CD14-positive monocyte (primary cell): ENCODE measurements at places on chromosomes 5 and 9.

GRCh38 chr9:94586814-94587213, 6.8 kb downstream of the FBP2 start:
- DNase-seq: peak; percentile 11

- no peak for DNase-seq
Observed at GRCh38 chr9:7095058-7095457, 337.3 kb downstream of the KDM4C start.

DNA sequence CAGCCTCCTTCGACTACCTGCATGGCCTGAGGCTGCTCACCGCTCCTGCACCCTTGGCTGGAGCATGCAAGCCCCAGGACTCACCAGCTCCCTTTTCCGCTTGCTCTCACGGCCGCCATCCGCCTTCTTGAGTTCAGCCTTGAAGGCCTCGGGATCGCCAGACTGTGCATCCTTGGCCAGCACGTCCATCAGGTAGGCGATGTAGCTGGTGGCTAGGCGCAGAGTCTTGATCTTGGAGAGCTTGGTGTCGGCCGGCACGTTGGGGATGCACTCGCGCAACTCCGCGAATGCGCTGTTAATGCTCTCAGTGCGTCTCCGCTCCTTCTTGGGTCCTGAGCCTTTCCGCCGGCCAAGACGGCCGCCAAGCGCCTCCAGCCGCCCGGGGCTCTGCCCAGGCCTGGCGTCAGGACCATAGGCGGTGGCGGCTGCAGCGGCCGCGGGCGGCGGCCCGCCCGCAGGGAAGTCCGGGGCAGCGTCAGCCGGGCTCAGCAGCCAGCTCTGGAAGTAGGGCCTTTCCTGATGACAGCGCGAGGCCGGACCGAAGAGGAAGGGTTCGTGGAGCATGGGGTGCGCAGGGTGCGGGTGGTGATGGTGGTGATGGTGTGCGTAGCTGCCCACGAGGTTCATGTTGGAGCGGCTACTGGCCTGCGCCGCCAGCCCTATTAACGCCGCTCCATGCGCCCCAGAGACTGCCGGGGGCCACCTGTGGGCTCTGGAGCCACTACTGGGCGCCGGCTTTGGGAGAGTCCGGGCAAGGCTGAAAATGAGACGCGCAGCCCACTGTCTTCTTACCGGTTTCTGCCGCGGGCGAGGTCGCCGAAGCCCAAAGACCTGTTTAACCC, 424 bp downstream of the HAND1 start:
- DNase-seq: no peak

DNA sequence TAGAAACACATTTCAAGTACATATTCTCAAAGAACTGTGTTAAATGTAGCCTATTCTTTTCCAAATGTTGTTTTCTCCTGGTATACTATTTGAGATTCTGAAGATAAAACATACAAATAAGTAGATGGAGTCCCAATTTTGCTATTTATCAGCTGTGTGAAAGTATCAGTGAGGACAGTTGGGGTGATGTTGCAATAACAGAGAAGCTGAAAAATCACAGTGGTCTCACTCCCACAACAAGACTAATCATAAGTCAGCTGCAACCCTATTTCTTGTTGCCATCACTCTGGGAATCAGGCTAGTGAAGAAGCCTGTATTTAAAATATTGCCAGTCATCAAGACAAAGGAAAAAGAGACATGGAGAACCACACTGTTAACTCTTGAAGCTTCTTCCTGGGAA, 25.9 kb upstream of the LURAP1L start:
- DNase-seq: no peak

DNA sequence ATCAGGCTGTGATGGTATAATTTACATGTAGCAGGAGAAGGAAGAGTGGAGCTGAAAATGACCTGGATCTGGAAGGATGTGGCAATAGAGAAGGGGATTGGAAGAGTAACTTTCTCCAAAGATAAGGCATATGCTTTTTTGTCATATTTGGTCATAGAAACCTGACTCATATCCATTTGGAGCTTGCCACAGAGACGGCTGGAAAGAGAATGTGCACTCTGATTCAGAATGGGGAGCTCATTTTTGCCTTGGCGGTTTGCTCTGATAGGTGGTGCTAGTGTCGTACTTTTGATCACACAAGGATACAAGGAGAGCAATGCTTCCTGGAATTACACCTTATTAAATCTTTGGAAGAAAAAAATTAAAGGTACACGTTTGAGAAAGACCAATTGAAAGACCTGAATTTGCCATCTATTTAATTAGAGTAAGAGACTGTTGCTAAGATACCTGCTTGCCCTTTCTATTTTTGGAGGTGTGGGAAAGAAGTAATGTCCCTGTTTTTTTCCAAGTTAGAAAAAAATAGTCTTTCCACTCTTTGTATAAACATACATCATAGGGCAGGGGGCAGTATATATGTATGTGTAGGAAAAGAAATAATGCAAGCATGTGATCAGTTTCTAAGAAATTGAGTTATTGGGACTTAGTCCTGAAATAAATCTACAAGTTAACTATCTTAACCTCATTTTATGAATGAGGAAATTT, 5.4 kb downstream of the LSM11 start:
- no peak for DNase-seq

DNA sequence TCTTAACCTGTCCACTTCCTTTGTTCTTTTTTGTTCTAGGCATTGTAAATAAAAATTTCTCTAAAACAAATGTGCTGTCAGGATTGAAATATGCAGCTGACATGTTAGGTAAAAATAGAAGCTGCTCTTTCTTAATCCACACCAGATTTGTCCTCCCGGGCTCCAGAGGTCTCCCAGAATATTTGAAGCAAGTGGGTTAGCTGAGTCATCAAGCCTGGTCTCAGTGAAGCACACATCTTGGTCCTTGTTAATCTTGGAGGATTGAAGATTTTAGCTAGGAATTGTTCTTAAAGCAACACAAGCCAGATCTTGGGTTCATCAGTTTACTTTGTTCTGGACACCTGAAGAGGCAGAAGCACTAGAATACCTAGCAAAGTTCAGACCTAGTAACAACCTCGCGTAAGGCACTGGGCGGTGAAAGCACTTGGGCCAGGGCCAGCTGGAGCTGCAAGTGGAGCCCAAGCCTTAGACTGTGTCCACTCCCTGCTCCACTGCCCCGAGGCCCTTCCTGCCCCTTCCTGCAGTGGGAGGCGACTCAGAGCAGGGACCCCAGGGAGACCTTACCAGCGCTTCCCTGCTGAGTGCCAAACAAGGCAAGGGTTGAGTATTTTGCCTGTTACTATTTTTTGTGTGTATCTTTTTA, 36.5 kb downstream of the HABP4 start:
- DNase-seq: no peak

- DNase-seq: no peak
Observed at GRCh38 chr5:156328161-156328560, 1.2 kb downstream of the SGCD start.

DNA sequence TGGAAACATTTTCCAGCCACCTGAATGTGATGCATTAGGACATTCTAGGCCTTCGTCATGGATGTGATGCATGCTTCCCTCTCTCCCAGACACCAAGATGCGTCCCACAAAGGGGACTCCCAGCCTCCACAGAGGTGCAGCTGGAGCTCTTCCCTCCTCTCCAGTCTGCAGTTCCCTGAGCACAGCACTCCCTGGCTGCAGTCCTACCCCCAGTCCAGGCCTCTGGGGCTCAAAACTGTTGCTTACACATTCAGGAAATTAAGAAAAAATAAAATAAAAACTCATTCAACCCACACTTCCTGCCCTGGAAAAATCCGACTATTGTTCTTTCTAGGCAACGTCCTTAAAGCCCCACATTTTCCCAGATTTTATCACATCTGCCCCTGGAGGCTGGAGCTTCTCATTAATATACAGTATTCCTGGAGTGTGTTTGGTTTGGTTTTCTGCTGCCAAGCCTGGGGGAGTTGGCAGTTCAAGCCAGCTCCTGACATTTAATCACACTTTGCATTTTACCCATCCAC, 78.4 kb upstream of the ICE1 start:
- DNase-seq: no peak

GRCh38 chr5:38715696-38716095, 130.1 kb upstream of the OSMR start:
- DNase-seq: no peak

- DNase-seq: no peak
Observed at GRCh38 chr9:86545090-86545489, 190.9 kb upstream of the TUT7 start.

DNA sequence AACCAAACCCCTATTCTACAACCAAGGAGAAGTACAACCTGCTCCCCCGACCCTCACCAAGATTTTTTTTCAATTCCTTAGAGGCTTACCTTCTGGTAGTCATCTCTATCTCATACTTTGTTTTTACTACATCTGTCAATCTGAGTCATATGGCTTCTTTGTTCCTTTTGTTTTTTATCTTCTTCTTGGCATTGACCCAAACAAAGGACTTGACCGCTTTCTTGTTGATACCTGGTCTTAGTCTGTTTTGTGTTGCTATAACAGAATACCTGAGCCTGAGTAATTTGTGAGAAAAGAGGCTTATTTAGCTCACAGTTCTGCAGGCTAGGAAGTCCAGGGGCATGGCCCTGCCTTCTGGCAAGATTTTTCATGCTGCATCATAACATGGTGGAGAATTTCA, 352.7 kb downstream of the MLLT3 start:
- DNase-seq: no peak

GRCh38 chr9:128375865-128376264, 4.7 kb downstream of the URM1 start:
- DNase-seq: no peak
